ENCODE measurements at places on chromosomes 1 and 21. TPM values are rescaled to one million over a fixed set of nuclear protein-coding genes. Genes with fewer than 3 reads are reported as not detected.

DNA sequence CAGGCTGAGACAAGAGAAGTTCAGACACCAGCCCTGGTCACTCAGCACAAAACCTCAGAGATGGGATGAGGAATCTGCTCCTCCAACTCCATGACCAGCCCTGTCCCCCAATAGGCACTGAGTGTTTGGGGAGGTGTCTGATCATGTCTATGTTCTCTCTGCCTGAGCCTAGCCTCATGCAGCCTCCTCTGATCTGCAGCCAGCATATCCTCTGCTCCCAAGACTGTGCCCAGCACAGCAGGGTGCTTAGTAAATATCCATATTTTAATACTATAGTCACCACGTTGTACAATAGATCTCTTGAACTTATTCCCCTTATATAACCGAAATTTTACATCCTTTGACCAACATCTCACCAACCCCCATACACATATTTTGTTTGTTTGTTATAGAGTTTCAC is 202.9 kb downstream of the MATN1 start:
- DNase-seq, result no peak

- no peak for DNase-seq
Measured at GRCh38 chr1:29320156-29320940, 84.0 kb downstream of the PTPRU start.

DNA sequence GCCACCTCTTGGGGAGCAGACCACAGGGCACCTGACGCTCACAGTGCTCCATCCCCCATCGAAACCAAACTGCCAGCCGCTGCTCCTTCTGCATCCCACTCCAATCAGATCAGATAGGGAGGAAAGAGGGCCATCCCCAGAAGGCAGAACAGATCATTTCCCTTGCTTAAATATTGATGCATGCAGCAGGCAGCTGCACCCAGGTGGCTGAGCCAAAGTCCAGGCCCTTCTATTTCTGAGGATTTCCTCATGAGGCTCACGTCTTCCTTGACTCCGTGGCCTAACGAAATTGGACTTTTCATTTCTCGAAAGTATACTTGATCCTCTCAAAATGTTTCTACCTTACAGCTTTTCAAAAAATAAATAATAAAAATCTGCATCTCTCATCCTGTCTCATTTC is 239.2 kb downstream of the ATG4C start:
- no peak for DNase-seq

- no peak for DNase-seq
Measured at GRCh38 chr1:92901699-92902405, 59.4 kb downstream of the DIPK1A start.

GRCh38 chr1:107620753-107621152 is 344.2 kb downstream of the VAV3 start:
- no peak for DNase-seq

DNA sequence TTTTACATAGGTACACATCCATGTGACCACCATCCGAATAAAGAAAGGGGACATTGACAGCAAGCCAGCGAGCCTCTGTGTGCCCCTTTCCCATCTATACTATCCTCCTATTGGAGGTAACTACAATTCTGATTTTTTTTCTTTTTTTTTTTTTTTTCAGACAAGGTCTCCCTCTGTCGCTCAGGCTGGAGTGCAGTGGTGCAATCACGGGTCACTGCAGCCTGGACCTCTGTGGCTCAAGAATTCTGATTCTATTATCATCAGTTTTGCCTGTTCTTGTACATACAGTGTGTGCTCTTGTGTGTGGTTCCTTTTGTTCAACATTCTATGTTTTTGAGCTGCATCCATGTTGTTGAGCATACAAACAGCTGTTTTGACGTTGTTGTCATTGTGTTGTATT is 56.0 kb upstream of the SRSF10 start:
- no peak for DNase-seq

DNA sequence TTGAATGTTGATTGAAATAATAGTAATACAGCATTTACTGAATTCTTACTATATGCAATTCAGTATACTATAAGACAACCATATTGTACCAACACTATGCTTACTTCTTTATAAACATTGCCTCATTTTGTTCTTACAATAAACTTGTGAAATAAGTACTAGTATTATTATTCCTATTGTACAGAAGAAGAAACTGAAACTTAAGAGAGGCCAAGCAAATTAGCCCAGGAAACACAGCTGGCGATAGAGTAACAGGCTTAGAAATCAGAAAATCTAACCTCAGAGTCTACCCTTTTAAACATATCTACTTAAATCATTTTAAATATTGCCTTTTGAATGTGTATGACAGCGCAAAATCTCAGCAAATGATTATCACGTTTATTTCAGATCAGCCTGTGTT is 41.7 kb downstream of the FASLG start:
- no peak for DNase-seq

DNA sequence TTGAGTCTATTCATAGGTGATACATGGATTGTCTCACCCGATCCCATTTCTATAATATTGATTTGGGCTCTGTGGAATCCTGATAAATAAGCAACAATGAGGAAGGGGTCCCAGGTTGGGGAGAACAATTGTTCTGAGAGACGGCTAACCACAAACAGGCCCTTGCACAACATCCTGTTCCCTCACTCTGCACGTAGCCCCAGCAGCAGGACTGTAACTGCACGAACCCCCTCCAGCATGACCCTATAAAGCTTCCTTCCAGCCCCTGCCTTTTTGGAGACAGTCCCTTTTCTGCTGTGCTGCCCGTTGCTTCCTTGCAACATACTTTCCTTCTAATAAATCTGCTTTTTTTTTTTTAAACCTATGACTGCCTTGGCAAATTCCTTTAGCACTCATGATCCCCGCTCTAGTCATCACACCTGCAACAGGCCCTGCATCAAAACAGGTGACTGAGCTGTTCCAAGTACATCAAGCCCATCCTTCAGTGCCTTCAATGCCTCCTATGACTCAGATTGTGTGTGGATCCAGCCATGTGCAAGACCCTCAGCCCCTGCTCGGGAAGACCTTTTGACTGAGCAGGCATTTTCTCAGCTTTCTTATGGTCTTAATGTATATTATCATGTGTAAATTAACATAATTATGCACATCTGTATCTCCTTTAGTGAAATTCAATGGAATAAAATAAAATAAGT is 63.7 kb upstream of the B3GALNT2 start:
- DNase-seq, result no peak

GRCh38 chr1:94230920-94231319 is 6.5 kb downstream of the ARHGAP29 start:
- no peak for DNase-seq

GRCh38 chr1:168498159-168498631 is 45.6 kb downstream of the XCL2 start:
- DNase-seq, result no peak

GRCh38 chr1:156004843-156005584 is 15.7 kb downstream of the SSR2 start:
- peak; percentile 60 for DNase-seq

- DNase-seq, result no peak
Measured at GRCh38 chr1:12147201-12147701, 19.5 kb upstream of the TNFRSF1B start.

GRCh38 chr1:216843409-216843808 is 120.2 kb upstream of the ESRRG start:
- DNase-seq, result no peak

DNA sequence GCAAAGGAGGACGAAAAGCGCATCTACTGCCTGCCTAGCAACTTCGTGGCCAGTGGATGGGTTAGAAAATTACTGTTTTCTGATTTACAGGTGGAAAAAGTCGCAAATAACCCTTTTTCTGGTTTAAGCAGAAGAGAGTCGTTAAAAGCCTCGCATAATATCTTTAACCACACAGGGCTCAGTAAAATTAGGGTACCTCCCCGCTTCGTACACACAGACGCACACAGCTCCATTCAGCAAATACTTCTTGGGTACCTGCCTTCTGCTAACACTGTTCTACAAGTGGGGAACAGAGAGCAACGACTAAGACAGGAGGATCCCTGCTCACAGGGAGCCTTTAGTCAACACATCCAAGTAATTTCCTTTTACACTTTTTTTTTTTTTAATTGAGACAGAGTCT is 704 bp downstream of the ALG6 start:
- DNase-seq, result no peak

GRCh38 chr1:30129421-30130055 is 593.8 kb downstream of the MATN1 start:
- no peak for DNase-seq

HMCN1 gene
- total RNA-seq, result 2.0 TPM

KCNE2 gene
- 1.0 TPM for total RNA-seq

FBXO2 gene
- total RNA-seq, result 0.63 TPM

DCDC2B gene
- total RNA-seq, result not detected

GPR137B gene
- total RNA-seq, result 13.3 TPM

HES2 gene
- 23.0 TPM for total RNA-seq

CLCA4 gene
- total RNA-seq, result 1,343 TPM
